ENCODE measurements at places on chromosomes 13 and 19. TPM values are rescaled to one million over a fixed set of nuclear protein-coding genes. Genes with fewer than 3 reads are reported as not detected.

GRCh38 chr19:29454109-29454508, 71.7 kb upstream of the VSTM2B start:
- DNase-seq, result no peak

GRCh38 chr19:13104360-13104847, 1.7 kb upstream of the LYL1 start:
- no peak for DNase-seq

GRCh38 chr19:38463365-38463764, 29.9 kb downstream of the RYR1 start:
- DNase-seq, result no peak

DNA sequence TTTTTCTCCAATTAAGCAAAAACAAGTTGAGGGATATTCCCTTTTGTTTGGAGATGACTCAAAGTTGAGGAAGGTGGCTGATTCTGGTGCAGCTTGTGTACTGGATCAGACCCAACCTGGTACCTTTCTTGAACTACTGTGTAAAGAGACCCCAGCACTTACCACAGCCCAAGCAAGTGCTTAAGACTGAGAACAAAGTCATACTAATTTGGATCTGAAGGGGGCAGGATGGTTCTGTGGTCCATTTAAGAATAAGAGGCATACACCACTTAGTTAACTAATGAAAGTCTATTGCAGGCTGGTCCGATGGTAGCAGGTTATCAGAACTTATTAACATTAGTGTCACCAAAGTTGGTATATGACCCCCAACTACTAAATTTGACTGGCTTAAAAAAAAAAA, 6.3 kb downstream of the THSD1 start:
- DNase-seq, result no peak

GRCh38 chr13:109592770-109593169, 193.6 kb downstream of the IRS2 start:
- DNase-seq, result no peak

- no peak for DNase-seq
Observed at GRCh38 chr19:11364296-11364904, 9.2 kb downstream of the PLPPR2 start.

DNA sequence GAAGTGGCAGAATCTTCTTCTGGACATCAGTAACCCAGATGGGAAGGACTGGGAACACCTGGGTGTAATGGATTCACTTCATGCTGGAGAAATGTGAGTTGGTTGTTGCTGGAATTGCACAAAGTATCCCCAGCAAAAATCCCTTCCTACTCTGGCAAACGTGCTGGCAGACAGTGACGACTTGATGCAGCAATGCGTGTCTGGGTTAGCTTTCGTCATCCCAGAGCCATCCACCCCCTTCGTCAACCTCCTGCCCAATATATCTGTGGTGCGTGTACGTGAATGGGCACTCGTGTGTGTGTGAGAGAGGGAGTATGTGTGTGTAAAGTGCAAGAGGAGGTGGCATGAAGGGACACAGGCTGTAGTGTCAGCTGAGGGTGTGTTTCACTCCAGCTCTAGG, 70.9 kb downstream of the TM9SF2 start:
- no peak for DNase-seq

DNA sequence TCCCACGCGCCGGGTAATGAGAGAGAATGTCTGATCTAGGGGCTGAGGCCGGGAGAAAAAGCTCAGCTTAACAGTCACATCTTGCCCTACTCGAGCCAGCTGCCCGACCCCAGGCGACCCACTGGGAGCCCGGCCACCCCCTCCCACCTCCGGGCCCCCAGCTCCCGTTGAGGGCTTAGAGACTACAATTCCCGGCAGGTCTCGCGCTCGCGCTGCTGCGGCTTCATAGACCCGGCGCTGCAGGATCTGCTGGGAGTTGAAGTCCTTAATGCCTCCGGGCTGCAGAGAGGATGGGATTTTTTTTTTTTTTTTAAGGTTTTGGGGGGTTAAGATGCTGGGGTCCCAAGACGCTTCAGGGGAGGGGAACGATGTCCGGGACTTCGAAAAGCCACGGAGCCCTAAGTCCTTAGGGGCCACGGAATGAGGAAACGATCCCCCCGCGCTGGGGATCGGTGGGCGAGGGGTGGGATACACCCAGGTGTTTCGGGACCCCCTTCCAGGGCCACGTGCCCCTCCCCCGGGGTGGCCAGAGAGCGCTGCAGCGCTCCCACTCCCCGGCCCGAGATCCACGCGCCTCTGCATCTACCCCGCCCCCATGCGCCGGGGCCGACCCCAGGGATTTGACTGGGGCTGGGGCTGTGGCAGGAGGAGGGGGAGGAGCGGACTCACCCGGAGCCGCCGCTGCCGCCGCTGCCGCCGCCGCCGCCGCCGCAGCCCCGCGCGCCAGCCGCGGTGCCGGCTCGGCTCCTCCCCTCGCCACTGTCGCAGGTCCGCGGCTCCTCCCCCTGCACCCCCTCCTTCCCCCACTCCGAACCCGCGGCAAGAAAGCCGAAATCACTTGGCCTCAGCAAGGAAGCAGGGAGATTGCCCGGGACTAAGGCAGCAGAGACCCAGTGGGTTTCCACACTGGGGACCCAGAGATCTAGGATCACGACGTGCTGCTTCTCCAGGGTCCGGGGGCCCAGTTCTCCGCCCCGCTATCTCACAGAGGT, at the start of gene SYT3:
Gene SYT3, minus strand, starts transcription at position 761 of the 992 bp plus-strand sequence. CDS start 2,470 bp downstream, outside the sequence.
- peak; percentile 45 for DNase-seq

DNA sequence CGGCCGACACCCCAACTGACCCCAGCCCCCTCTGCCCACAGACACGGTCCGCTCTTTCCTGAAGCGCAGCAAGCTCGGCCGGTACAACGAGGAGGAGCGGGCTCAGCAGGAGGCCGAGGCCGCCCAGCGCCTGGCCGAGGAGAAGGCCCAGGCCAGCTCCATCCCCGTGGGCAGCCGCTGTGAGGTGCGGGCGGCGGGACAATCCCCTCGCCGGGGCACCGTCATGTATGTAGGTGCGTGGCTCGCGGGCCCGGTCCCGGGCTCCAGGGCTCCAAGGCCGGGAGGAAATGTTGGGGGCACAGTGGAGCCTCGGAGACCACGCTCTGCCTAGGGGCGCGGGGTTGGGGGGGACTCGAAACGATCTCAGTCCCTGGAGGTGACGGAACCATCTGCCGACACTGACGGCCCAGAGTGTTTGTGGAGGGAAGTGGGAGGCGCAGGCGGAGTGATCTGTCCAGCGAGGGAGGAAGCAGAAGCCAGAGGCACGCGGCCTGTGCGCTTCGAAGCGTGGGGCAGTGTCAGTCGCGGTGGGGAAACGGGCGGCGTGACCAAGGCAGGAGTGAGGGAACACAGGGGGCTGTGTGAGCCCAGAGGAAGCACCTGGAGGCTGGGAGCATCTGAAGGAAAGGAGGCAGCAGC, 6.3 kb downstream of the TBCB start:
- no peak for DNase-seq

GRCh38 chr13:28420704-28421103, 74.2 kb downstream of the FLT1 start:
- no peak for DNase-seq

GRCh38 chr13:31477961-31478360, 261.4 kb upstream of the RXFP2 start:
- no peak for DNase-seq

DNA sequence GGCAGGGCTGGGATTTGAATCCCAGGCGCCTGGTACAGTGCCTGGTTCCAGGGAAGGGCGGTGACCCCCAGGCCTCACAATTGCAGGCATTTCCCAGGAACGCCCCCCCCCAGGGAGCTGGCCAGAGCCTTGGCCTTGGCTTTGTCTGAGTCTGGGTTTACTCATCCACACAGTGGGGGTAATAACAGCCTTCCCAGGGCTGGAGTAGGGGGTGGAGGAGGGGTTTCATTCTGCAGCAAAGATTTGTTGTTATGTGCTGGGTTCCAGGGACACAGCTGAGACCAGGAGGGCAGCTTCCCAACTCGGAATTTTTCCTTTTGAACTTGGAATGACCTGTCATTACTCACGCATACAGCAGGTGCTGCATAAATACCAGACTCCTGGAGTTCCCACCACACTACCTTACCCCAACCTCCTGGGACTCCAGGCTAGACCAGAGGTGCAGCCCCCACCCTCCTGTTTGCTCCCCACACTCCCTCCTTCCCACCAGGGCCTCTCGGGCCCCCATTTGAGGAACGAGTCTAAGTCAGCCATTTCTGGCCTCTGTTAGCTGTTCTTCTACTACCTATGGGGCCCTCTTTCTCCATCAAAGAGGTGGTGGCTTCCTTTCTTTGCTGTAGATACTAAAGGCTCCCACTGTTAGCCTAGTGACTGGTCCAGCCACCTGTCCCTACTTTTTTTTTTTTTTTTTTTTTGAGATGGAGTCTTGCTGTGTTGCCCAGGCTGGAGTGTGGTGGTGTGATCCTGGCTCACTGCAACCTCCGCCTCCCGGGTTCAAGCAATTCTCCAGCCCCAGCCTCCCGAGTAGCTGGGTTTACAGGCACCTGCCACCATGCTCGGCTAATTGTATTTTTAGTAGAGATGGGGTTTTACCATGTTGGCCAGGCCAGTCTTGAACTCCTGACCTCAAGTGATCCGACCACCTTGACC, 1.6 kb upstream of the ADAMTS10 start:
- DNase-seq, result no peak

DNA sequence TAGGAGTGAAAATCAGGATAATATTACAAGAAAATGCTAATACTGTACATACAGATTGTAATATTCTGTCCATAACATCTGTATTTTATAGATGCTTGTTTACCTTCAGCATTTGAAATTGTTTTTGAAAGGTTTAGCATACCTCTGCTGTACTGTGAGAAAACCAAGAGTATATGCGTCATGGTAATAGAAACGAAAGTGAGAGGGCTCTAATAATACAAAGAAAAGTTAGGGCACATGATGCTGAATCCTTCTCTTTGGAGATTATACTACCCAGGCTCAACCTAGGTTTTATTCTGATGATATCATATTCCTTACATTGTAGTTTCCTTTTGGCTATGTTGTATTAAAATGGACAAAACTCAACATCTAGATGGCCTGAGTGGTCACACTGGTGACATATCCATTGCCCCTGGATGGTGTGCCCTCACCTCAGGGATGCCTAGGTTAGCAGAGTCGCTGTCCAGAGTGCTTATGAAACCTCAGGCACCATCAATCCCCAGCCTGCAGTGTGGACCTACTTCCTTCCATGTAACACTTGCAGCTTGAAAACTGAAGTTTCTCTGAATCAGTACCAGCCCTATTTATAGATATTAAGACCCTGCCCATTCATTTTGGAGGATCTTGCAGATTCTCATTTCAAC, 253.7 kb downstream of the KCTD12 start:
- DNase-seq, result no peak

- no peak for DNase-seq
Observed at GRCh38 chr19:9801976-9802375, 16.9 kb downstream of the FBXL12 start.

GRCh38 chr19:31104451-31104850, 244.8 kb downstream of the TSHZ3 start:
- no peak for DNase-seq

DNA sequence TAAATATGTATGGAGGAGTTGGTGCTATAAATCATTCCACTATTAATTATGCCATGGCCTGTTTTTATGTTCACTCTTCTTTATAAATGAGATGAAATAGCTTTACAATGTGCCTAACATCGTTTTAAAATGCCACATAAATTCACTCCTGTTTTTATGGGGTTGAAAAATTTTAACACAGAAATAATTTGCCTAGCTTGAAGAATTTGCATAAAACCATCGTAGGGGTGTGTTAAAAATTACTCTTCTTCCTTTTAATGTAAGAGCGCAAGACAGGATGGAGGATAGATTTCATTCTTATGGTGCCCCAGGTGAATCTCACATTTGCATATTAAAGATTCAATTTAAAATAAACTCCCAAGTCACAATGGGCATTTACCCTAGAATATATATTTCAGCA, 447.8 kb downstream of the OXGR1 start:
- no peak for DNase-seq

GRCh38 chr19:14525729-14526128, 3.7 kb upstream of the TECR start:
- no peak for DNase-seq

- DNase-seq, result no peak
Observed at GRCh38 chr19:1057176-1057855, 9.7 kb upstream of the ARHGAP45 start.

- no peak for DNase-seq
Observed at GRCh38 chr13:40206241-40207000, 460.0 kb downstream of the FOXO1 start.

DNA sequence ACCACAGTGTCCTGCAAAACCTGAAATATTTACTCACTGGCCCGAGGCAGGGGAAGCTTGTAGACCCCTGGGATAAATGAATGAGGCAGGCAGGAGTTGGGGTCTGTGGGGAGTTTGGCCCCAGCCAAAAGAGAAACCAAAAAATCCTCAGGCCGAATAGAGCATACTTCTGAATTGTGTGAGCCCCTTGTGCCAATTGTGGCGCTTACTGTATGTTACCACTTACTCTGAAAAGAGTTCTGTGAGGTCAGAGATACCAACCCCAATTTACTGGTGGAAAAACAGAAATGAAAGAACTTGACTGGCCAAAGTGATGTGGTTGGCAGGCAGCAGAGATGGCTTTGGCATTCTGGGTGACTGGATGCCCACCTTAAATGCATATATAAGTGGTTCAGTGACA, 6.9 kb downstream of the CARM1 start:
- DNase-seq, result no peak

- DNase-seq, result no peak
Observed at GRCh38 chr19:14343286-14343685, 38.0 kb upstream of the ADGRE5 start.

DNA sequence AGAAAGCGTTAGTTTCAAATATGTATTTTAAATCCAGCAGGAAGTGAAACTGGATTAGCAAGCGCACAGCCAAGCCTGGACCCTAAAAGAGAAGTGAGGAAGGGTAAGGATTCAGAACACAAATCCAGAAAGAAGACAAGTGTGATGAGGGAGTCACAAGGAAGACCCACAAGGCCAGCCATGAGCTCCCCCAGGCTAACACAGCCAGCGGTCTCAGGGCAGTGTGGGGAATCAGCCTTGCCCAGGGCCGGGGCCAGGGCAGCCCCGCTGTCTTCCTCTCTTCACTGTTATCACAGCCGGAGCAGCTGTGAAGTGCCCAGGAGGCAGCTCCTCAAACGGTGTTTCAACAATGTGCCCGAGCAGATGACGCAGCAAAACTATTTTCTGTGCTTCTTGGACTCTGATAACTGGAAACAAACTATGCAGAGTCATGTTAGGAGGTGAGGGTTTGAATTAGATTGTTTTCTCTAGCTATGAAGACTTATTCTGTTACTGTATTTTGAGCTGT, 12.2 kb upstream of the CDC16 start:
- peak; percentile 67 for DNase-seq

Gene SLITRK5
- 0.19 TPM for polyA plus RNA-seq

Gene RASAL3
- 1.8 TPM for polyA plus RNA-seq

Gene KLF1
- not detected for polyA plus RNA-seq

Gene C1QTNF9
- 0.73 TPM for polyA plus RNA-seq

Gene EPS8L1
- polyA plus RNA-seq, result 152 TPM

Gene CYP2A7
- polyA plus RNA-seq, result not detected

Gene TEX101
- polyA plus RNA-seq, result not detected

Gene ATXN8OS
- polyA plus RNA-seq, result not detected

Gene CAPN12
- polyA plus RNA-seq, result 40.4 TPM

Gene DIRAS1
- 2.8 TPM for polyA plus RNA-seq
